ENCODE measurements at places on chromosomes 5 and 9.

- DNase-seq: peak; percentile 10
Measured at GRCh38 chr5:127892467-127893207, 189.4 kb downstream of the CCDC192 start.

DNA sequence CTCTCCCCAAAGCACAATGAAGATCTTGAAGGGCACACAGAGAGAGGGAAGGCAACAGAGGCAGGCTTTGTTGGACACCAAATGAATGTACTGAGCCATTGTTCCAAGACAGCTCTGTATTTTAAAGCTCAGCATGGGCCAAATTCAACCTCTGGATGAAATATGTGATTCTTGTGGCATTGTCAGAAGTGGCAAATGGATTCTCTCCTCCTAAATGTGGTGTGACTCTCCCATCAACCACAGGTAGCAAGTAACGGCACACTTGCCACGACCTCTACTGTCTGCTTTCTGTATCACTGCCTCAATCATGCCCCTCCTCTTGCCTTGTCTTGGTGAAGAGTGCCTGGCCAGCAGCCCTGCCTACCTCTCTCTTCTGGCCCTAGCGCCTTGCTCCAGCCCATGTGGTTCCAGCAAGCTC lies 6.1 kb upstream of the MOB3B start:
- no peak for DNase-seq

DNA sequence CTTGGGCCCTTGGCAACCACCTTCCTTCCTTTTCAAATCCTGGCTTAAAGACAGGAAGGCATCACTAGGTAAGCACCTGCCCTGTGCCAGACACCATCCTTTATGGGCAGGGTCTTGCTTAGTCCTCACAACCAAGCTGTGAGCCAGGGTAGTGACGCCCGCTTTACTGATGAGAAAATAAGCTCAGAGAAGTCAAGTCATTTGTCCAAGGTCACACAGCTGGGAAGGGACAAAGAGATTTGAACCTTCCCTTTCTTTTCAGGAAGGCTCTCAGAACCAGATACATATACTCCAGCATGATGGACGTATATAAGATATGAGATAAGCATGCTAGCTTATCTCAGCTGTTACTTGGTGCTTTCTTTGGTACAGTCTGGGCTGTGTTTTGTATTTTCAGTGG lies 76.9 kb downstream of the SH3PXD2B start:
- no peak for DNase-seq

GRCh38 chr5:54220230-54221040 lies 89.9 kb downstream of the ARL15 start:
- peak; percentile 6 for DNase-seq

DNA sequence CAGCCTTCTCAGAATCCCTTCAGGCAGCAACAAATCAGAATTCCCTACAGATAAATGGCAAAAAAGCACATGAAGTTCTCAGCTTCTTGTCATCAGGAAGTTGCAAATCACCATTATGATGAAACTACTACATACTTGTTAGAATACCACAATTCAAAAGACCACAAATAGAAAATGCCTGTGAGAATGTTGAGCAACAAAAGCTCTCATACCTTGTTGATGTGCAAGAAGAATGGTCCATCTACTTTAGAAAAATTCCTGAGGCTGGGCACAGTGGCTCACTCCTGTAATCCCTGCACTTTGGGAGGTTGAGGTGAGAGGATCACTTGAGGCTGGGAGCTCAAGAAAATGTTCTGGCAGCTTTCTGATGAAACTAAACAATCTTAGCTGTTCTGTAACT lies 278.1 kb downstream of the ICE1 start:
- no peak for DNase-seq

GRCh38 chr5:149133795-149134777 lies 7.2 kb upstream of the ABLIM3 start:
- no peak for DNase-seq

DNA sequence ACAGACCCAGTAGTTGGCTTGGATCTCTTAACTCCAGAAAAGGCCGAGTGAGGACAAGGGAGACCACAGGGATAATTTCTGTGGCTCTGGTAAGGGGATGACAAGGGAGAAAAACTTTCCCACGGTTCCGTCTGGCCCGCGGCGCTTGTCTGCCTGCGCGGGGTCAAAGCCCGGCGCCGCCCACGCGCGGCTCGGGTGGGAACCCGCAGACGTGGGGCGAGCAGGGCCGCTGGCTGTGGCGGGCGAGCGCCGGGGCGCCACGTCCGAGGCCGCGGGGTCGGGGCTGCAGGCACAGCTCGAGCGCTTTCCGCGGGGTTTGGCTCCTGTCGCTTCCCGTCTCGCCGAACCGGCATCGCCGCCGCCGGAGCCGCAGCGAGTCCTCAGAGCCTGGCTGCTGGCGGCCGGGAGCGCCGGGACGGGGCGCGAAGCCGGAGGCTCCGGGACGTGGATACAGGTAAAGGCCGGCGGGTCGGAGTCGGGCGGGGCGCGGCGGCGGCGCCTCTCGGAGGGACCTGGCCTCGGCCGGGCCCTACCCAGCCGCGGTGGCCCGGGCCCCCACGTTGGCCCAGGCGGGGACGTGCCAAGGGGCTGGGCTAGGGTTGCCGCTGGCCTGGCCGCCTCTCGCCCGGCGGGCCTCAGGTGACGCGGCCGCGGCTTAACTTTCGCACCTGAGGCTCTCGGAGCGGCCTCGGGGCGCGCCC lies at the start of gene RNF180:
TSS of gene RNF180 (plus strand) at position 344 of the 701 bp plus-strand sequence. CDS start 34,965 bp downstream, outside the sequence.
- DNase-seq: peak; percentile 65

GRCh38 chr9:38373679-38374078 lies 18.8 kb upstream of the ALDH1B1 start:
- DNase-seq: no peak

DNA sequence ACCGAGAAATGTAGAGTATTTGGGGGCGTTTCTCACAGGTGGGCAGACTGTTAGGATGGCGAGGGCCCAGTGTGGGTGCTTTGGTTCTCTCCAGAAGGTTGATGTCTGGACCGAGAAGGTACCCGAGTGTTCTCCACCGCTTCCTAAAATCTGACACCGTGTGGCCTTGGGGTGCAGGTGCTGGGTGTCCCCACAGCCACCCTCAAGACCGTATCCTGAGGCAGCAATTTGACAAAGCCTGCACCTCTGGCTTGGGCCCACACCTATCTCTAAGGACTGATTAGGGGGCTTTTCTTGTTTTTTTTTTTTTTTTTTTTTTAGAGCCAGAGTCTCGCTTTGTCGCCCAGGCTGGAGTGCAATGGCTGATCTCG lies 1.3 kb downstream of the PPP1R26 start:
- no peak for DNase-seq

DNA sequence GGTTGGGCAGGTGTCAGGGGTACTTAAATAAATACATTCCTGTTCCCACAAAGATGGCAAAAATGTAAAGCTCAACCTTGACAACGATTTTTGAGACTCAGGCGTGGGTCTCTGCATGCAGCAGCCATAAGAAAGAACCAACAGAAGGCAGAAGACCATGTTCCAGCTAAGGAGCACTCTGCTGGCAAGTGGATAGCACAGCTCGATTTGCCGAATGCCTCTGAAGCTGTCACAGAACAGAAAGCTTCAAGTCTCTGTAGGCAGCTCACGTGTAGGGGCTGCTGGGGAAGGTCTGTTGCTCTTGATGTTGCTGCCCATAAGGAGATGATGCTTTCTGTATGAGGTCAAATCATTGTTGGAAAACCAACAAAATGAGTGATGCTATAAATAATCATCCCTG lies 119.6 kb upstream of the GRIN3A start:
- no peak for DNase-seq

DNA sequence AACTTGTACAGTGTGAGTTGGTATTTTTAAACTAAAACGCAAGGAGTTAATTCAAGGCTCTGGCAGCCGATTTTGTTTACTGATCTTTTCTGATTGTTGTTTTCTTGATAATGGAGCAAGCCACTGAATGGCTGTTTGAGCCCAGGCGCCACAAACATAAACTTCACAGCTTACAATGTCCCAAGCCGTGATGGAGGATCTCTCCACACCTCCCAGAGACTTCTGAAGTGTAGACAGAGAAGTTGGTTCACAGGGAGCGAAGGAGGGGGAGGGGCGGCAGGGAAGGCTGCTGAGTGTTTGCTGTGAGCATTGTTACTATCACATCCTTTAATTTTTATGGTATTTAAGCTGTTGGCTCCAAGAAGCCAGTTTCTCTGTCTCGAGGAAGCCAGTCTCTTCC lies 14.7 kb downstream of the ISL1 start:
- no peak for DNase-seq

DNA sequence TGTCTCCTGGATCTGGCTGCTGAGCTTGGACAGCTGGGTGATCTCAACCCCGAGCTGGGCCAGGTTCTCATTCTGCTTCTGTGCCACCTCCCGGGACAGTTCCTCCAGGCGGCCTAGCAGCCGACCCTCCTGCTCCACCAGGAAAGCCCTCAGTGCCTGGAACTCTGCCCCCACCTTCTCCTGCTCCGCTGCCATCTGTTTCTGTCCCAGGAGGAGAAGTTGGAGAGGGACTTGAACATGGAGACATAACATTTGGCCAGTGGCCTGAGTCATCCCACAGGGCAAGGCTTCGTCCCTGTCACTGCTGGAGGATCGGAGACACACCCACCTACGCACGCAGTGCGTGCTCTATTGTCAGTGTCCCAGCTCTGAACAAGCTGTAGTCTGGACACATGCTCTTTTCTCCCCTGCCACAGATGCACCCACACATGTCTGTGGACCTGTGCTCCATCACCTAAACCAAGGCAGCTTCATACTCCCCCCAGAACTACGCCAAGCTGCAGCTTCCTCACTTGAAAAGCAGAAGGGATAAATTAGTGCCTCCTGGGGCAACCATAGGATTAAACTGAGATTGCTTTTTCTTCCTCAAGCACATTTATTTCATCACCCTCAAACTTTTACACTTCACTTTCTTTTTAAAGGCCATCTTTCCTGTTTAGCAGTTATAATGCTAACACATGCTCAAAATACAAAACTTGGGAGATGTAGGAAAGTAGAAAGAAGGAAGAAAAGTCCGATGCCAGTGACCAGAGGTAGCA lies 4.9 kb downstream of the TRIM7 start:
- no peak for DNase-seq

- DNase-seq: no peak
Measured at GRCh38 chr9:81113453-81114124, 575.8 kb downstream of the TLE1 start.

GRCh38 chr5:141969783-141970771 lies 1.2 kb downstream of the RNF14 start:
- DNase-seq: no peak

- DNase-seq: no peak
Measured at GRCh38 chr9:124710766-124711165, 60.3 kb downstream of the NR6A1 start.

GRCh38 chr5:174533751-174534241 lies 190.6 kb upstream of the MSX2 start:
- DNase-seq: no peak

- DNase-seq: no peak
Measured at GRCh38 chr5:38546691-38547146, 9.7 kb downstream of the LIFR start.

DNA sequence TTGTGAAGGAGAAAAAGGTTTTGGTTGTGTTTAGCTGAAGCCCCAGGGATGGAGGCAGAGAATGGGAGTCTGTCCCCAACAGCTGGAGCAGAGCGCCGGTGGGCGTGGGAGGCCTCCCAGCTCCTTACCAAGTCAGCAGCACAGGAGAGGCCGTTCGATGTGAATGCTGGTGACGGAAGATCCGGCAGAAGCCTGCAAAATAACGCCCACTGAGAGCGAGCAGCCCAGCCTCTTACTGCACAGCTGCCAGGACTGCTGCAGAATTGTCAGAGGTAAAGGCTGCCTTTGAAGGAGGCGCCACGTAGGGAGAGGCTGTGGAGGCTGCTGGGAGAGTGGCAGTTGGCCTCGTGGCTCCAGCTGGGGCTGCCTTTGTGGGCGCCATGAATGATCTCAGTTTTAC lies 26.2 kb downstream of the ANGPTL2 start:
- no peak for DNase-seq

GRCh38 chr9:87873607-87874303 lies 8.9 kb upstream of the SPATA31E1 start:
- DNase-seq: no peak

GRCh38 chr5:157544623-157544989 lies 31.0 kb downstream of the ADAM19 start:
- DNase-seq: no peak

- no peak for DNase-seq
Measured at GRCh38 chr9:129263836-129264235, 85.8 kb upstream of the IER5L start.

DNA sequence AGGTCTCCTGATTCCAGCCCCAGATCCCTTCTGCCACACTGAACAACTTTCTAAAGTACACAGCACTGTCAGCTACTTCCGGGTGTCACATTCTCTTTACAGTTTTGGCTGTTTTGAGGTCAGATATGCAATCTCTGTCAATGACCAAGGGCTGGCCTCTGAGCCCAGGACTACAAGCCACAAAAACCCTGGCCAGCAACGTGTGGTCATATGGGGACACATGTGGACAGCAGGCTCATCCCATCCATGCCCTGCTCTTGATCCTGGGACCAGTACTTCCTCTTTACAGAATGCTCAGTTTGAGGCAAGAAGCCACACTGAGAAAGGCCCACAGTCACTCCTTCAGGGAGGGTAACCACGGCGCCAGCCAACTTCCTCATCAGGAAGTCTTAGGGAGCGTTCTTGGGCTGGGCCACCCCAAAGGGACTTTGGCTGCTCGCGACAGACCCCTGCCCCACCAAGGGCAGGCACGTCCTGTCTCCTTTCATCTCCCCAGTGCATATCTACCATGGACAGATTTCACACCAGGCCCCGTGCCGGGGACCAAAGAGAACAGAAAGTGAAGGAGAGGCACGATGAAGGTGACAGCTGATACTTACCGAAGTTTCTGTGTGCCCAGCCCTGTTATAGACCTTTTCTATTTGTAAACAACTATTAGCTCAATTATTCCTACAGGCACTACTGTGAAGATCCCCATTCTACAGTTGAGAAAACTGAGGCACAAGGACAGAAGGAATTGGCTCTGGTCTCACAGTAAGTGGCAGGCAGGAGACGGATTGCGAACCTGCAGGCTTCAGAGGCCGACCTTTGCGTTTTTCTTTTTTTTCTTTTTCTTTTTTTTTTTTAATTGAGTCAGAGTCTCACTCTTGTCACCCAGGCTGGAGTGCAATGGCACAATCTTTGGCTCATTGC lies 37.3 kb downstream of the STK10 start:
- no peak for DNase-seq

GRCh38 chr5:144671066-144671465 lies 500.4 kb downstream of the KCTD16 start:
- DNase-seq: no peak

- DNase-seq: peak; percentile 76
Measured at GRCh38 chr5:176652136-176652535, 4.9 kb downstream of the TSPAN17 start.

DNA sequence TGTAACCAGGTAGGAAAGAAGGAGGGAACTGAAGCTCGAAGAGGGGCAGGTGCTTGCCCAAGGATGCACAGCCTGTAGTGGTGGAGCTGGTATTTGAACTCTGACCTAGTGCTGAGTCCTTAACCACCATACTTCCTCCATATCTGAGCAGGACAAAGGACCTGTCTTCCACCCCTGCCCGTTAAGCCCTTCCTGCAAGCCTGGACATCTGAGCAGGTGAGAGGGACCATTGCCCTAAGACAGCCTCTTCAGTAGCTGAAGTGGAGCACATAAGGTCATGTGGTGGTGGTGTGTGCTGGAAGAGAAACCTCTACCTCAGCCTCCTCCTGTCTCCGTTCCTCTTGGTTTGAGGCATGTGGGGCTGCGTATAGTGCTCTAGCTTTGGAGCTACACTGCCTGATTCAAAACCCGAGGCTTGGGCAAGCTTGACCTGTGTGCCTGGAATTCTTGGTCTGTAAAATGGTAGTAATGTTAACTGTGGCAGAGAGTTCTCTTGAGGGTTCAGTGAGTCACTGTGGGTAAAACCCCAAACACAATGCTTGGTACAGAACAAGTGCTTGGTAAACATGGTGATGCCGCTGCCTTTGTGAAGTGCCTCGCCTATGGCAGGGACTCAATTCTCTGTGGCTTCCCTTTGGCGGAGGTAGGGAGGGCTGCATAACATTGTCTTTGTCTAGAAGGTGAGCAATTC lies 7.4 kb downstream of the GALNT10 start:
- no peak for DNase-seq

All from SK-N-SH (cell line).